ENCODE measurements at places on chromosomes 5 and 9.

GRCh38 chr5:173501271-173501670, 115.2 kb downstream of the BOD1 start:
- DNase-seq: no peak

DNA sequence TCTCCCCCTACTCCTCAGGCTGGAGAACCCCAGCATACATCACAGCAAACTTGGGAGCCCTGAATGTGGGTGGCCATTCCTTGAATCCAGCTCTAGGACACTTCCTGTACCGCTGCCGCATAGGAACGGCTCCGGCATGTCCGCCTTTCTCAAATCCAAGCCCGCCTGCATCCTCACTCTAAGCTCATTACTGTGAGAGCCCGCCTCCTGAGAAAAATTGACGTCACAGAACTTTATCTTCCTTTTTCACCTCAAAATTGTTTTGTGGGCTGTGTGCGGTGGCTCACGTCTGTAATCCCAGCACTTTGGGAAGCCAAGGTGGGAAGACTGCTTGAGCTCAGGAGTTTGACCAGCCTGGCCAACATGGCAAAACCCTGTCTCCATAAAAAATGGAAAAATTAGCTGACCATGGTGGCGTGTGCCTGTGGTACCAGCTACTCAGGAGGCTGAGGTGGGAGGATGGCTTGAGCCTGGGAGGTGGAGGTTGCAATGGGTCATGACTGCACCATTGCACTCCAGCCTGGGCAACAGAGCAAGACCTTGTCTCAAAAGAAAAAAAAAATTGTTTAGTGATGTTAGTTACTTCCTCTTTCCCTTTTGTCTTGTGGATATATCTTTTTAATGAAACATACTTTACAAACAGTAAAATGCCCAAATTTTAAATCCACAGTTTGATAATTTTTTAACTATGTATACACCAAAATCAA, 22.8 kb downstream of the RNF44 start:
- no peak for DNase-seq

DNA sequence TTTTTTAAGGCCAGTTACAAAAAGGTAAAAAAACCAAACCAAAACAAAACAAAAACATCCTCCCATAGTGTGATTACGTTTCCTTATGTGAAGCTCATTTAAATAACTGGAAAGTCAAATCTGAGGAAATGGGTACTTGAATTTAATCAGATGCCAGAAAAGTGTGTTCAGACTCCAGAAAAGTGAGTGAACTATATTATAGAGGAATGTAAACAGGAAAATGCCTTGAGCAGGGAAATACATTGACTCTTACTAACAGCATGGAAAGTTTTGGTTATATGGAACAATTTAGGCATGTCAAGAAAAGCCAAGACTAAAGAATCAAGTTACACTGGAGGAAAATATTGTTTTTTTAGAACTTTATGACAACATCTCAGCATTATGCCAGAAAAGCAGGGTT, 37.8 kb upstream of the RNF20 start:
- no peak for DNase-seq

DNA sequence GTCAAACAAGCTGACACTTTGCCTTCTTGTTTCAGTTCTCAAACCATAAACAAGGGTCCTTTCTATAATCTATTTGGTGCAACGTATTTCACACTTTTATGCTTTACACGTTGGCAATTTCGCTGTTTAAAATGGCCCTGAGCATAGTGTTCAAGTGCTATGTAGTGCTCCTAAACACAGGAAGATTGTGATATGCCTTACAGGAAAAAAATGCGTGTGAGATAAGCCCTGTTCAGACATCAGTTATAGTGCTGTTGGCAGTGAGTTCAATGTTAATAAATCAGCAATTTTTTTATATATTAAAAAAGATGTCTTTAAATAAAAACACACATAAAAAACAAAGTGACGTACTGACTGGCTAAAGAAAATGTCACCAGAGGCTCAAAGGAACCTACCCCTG, 23.9 kb downstream of the CLINT1 start:
- DNase-seq: no peak

DNA sequence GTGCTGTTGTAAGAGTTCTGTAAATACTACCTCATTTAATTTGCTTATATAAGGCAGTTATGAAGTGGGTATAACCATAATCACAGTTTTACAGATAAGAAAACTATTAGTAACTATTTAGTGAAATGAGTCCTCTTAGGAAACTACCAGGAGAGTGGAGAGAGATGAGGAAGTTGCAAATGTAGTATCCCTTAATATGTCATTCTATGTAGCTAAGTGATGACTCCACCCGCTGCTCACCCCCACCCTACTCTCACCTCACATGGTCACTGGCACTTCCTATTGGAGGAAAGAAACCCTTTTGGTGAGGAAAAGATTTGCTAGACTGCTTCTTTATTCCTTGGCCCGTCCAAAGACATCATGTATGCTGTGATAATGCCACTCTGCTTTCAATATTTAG, 241.8 kb upstream of the SLC24A2 start:
- DNase-seq: no peak

DNA sequence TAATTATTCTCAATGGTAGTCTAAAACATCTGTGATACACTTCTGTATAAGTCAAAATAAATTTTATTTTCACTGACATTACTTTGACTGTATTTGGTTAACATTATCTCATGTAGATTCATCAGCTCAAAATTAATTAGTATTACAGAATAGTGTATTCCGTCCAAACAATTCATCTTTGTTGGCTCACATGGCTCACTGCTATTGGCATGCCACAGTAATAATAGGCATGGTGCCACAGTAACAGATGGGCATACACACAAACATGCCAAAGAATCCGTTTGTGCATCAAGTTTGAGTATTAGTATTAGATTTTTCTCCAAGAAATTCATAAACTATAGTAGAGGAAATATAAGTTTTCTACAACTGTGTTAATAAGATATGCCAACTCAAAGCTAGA, 14.2 kb downstream of the AP3B1 start:
- no peak for DNase-seq

All from GM04504 (cell line).